ENCODE measurements at places on chromosomes 12 and 14.

DNA sequence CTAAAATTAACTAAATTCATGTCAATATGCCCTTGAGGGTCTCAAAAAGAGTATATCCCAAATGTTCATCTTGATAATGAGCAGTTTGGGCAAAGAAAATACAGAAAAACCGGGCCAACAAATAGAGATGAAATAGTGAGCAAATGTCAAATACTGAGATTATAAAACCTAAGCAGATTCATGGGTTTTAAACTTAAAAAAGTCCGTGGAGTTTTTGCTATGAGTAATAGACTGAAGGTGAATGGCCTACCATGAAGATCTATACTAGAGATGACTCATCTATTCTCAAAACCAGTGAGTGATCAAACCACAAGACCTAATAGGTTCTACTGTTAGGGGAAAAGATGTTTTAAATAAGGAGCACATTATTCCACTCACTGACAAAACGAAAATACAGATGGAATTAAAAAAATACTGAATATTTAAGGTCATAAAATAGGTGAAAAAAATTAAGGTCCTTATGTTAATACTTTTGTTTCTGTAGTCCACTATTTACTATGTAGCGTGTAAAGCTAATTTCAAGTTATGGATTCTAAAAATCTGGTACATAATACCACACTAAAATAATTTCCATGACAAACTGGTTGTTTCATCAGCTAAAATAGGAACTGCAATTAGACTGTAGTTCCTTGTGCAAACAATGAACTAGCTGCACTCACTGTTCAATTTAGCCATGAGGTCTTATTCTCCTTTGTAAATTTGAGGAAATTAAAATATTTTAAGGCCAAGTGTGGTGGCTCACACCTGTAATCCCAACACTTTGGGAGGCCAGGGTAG, 5.0 kb downstream of the HNRNPC start:
- DNase-seq: no peak

DNA sequence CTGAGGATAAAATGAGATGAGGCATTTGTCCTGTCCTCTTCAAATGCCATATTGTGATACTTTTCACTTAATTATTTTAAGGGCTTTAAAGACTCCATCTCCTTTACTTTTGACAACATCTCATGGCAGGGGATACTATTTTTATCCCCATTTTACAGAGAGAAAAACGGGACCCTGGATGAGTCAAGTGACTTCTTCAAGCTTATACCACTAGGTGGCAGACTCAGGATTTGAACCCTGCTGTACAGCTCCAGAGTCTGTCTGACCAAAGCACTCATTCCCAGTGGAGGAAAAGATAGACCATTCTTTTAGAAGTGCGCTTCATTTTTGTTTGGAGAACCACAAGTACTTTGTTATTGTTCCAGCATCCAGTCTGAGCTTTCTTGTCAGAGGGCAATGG, 1.7 kb upstream of the SMOC1 start:
- no peak for DNase-seq

- DNase-seq: no peak
Observed at GRCh38 chr14:104788161-104788818, 7.3 kb downstream of the AKT1 start.

GRCh38 chr14:93892923-93893558, 34.1 kb upstream of the FAM181A start:
- peak; percentile 56 for DNase-seq

DNA sequence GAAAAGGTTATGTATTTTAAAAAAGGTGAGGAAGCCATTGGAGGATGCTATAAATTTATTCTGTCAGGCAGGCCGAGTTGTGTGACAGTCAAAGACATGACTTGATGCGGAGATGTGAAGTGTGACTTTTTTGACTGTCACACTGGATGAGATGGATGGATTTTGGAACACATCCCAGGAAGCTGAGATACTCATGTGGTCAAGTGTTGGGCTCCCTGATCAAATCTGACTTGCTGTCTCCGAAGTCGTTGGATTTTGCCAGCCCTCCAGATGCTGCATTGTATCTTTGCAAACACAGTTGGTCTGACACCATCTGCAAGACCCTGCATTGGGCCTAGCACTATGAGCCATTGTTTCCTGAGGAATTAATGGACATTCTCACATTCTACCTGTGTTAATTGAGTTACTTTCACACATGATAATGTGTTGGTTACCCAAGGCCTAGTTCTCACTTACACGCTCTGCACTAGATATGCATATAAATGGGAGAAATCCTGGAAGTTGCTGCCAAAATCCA, 204.0 kb upstream of the PRKD1 start:
- no peak for DNase-seq

DNA sequence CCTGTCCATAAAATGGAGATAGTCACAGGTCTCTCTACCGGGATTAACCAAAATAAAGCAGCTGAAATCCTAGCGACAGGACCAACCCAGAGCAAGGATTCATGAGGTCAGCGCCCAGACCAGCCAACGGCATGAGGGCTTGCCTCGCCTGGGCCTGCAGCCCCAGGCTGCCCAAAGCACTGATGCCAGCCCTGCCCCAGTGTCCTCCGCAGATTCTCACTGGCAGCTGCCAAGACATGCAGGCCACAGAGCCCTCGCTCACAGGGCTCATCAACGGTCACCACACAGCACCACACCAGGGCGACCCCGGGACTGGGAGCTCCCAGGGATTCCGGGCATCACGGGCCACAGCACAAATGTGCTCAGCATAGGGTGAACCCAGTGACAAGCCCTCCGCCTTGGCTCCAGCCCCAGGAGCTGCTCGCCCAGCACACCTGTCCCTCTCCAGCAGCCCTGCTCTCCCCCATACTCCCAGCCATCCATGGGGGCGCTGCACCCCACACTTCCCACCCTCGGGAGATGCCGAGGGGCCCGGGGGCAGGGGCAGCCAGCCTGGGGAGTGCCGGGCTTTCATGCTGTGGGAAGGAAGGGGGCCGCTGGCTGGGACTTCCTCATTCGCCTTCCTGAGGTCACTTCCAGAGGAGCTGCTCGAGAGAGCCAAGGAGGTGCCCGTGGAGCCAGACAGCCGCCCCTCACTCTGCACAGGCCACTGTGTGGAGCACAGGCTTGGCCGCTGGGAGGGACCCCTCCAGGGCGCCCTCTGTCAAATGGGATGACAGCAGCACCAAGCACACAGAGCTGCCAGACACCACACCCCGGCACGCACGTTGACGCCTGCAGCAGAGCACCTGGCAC, 14.1 kb downstream of the RAB35 start:
- DNase-seq: no peak

DNA sequence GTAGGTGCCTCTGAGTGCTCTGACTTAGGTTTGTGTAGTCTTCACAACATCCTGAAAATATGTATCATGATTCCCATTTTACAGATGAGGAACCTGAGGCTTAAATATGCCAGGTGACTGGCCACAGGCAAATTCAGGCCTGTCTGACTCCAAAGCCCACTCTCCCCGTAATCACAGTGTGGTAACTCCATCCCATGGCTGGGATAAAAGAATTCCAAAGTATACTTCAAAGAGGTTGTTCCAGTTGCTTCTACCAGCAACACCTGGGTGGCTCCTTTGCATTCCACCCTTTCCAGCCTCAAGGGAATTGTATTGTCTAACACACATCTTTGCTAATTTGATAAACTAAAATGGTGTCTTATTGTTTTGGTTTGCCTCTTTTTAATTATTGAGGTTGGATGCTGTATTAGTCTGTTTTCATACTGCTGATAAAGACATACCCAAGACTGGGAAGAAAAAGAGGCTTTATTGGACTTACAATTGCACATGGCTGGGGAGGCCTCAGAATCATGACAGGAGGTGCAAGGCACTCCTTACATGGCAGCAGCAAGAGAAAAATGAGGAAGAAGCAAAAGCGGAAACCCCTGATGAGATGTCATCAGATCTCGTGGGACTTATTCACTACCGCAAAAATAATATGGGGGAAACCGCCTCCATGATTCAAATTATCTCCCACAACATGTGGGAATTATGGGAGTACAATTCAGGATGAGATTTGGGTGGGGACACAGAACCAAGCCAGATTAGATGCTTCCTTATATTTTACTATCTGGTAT, 9.9 kb upstream of the CHST11 start:
- no peak for DNase-seq

GRCh38 chr12:93102312-93102711, 173.2 kb upstream of the EEA1 start:
- no peak for DNase-seq

DNA sequence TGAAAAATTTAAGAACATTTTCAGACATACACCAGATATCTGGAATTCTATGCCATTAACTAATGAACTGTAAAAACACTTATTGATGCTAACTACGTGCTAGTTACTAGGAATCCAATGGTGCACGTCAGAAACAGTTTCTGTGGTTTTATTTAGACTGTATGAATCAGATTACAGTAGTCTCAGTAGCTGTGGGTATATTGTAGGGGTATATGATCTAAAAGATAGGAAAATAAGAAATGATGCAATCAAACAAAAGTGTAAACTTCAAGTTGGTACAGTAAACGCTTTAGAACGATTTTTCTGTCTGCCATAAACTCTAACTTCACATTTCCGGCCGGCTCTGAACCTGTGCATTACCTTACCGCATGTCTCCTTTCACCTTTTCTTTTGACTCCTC, 2.3 kb downstream of the ABCC9 start:
- no peak for DNase-seq

DNA sequence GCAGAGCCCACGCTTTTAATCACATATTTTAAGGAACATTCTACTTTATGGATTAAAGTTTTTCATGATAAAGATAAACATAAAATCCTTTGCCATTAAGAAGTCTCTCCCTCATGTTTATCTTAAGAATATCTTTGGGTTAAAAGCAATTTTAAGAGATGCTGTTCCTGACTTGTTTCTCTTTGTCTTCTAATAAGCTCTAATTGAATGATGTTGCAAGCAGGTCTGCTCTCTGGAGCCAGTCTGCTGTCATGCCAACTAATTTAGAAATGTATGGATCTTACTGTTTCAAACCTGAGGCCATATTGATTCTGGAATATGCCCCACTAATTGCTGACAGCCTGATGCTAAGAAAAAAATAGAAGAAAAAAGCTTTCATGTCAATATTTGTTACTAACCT, 173.6 kb downstream of the TTC8 start:
- DNase-seq: no peak

DNA sequence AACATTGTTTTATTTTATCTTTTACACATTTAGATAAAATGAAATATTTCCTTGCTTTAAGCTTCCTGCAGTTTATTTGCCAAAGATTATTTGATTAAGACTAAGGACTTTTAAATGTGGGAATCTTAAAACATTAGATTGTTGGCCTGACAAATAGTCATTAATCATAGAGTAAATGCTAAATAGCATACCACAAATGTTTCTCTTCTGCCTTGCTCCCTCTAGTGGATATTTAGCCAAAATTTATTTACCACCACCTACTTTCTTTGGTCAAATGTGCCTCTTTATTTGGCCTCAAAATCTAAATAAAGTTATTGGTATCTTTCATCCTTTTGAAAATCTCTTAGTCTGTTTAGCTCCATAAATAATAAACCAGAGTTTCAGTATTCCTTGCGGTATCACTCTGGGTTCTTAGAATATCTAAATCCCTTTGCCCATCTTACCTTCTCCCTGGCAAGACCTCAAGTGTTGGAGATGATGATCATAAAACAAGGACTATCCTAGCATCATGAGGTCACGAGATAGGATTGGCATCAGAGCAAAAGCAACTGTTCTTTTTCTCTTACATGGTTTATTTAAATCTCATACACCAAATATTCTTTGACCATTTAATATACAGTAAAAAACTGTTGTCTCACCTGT, 150.6 kb upstream of the AEBP2 start:
- DNase-seq: no peak

DNA sequence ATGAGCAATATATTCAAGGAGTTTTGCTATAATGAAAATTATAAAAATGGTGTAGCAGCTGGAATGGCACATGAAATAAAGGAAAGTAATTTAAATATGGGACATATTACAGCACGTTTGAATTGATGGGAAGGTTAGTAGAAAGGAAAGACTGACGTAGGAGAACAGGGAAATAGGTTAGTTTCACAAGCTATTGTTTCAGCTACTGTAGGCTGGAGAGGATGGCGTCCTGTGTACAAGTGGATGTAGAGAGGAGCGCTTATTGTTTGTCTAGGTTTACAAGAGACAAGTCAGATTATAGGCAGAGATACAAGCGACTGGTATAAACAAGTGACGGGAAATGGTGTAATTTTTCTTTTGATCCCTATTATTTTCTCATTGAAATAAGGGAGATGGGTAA, 431.2 kb upstream of the PDE3A start:
- DNase-seq: no peak

DNA sequence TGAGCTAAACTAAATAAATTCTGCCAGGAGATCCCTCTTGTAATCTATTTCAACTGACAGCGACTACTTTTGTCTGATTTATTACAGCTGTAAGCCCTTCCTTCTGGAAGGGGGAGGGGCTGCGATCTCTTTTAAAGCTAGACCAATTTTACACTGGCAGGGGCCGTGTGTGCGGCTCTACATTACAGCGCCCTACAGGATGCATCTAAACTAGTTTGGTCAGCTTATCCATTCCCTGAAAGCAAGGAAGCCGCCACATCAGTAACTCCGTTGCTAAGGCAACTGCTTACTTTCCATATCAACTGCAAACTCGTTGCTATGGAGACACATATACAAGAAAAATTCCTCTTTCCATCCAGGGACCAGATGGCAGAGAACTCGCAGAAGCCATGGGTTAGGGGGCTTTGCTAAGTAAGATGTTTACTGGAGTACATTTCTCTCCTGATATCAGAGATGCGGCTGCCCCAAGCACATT, 17.4 kb downstream of the FOXN3 start:
- DNase-seq: no peak

GRCh38 chr12:24546661-24547060, 402.2 kb downstream of the BCAT1 start:
- no peak for DNase-seq

DNA sequence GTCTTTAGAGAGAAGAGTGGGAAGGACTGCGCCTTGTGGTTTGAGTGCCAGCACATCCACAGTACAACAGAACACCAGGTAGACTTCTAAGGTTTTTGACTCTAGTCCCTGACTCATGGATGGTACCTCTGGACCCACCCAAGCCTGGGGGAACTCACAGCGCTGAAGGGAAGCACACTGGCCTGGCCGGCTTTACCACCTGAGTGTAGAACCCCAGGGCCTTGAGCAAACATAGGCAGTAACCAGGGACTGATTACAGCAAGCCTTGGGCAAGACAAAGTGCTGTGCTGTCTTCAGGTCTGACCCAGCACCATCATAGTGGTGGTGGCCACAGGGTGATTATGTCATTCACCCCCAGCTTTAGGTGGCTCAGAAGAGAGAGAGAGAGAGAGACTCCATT, 17.2 kb downstream of the EML5 start:
- no peak for DNase-seq
